ENCODE measurements at places on chromosomes 4 and X.
A peak's percentile ranks its signal among the peaks of the same experiment; 100 is the strongest.

DNA sequence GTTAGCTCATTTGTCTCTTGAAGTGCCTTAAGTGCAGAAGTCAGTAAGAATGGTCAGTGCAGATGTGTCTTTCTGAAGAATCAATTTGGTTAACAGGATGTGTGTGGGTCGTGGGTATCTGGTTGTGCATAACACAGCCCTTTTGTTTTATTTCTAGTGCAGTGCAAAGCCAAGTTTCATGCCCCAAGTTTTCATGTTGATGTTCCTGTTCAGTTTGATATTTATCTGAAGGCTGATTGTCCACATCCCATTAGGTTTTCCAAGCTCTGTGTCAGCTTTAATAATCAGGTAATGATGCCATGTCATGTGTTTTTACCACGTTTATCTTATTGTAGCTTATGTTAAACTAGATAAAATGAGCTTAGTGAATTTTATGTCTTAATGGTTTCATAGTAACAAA is 27.4 kb downstream of the TRAPPC11 start:
- no peak for DNase-seq

- DNase-seq = no peak
These were observed 89.5 kb upstream of the TRPC3 start for GRCh38 chr4:122041312-122041711.

DNA sequence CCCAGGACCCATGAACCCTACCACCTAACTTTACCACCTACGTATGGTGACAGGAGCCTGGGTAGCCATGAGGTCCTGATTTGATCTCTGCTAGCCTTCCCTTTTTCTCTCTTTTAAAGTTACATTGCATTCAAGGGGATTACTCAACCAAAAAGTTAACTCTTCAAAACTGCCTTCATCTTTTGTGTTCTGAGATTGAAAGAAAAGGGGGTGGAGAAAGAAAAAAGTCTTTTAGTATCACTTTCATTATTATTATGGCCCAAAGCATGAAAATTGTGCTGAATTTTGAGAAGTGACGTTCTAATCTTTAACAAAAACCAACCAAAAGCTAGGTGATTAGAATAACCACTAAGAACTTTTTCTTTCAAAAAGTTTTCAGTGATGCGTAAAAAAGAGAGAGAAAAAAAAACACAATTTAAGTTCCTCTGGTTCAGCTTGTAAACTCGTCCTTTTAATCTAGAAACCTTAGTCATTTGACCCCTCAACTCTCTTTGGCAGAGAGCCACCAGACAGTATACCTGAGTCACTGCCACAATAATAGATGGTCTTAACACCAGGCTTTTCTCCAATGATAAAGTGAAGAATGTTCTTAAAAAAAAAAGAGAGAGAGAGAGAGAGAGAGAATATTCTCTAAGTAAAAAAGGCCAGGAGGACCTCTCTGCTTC is 347.4 kb upstream of the FGF13 start:
- no peak for DNase-seq

GRCh38 chr4:86536151-86536550 is 58.0 kb upstream of the PTPN13 start:
- no peak for DNase-seq

DNA sequence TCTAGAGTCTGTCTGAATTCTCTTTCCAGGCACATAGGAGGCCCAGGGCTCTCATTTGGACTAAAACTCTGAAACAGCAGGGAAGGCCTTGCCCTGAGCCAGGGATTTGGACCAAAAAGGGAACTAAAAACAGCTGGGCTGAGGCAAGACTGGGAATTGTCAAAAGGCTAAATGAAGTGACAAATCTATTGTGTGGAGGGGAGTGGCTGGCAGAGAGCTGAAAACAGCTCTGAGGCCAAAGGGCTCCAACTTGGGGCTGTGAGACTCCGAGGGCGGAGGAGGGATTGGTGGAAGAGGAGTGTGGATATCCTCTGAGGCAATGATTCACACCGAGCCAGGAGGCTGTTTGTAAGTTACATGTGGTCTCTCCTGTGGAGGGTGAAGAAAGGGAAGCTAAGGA is 63.2 kb downstream of the PHEX start:
- no peak for DNase-seq

DNA sequence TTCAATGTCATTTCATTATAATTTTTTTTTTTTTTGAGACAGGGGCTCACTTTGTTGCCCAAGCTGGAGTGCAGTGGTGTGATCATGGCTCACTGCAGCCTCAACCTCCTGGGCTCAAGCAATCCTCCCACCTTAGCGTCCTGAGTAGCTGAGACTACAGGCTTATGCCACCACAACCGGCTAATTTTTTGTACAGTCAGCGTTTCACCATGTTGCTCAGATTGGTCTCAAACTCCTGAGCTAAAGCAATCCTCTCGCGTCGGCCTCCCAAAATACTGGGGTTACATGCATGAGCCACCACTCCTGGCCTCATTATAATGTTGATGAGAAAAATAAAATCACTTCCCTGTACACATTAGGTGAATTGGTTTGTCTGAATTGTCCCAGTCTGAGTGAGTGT is 16.9 kb downstream of the TAF7L start:
- DNase-seq = no peak

- no peak for DNase-seq
These were observed 76.0 kb downstream of the NR3C2 start for GRCh38 chr4:148366251-148366650.

- DNase-seq = no peak
These were observed 265.7 kb downstream of the IQCM start for GRCh38 chr4:149549911-149550310.

GRCh38 chr4:10639664-10640063 is 44.9 kb downstream of the CLNK start:
- no peak for DNase-seq

DNA sequence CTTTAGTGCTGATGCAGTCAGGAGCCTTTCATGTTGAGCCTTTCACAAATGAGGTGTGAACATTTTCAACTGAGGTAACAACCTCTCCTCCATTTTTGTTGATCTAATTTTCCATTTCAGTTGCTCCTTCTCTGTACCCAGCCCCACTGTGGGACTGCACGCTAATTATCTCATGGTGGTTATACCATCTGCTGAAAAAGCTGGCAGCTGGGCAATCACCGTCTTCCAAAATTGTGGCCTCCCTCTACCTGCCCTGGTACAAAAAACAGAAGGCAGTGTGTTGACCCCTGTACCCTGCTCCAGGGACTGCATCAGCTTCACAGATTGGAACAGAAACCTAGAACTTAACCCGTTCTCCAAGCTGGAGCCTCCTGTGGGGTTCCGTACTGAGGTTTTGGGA is 72.4 kb upstream of the LONRF3 start:
- DNase-seq = no peak

DNA sequence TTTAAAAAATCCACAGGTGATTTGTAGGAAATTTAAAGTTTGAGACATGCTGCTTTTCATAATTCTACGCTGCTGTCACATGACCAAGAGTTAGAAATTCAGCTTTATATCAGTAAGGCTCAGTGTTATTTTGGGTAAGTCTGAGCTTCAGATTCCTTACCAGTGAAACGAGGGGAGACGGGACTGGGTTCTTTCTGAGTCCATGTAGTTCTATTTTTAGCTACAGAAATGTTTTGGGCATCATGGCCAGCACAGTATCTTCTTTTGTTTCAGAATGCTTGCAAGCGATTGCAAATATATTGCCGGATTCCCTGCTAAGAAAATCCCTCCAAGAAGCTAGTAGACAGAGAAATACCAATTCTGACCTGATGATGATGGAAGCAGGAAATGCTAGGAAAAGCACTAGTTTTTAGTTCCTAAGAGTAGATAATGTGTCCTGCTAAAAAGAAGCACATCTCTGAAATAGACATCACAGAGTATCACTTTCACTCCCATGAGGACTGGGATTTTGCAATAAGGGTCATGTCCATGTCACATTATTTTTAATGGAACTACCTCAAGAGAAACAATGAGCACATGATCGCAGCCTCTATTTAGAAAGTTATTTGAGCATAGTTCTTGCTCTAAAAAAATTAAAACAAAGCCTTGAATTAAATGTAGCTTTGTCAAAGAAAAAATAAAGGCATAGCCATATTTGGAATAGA is 10.9 kb downstream of the ATP1B4 start:
- no peak for DNase-seq

DNA sequence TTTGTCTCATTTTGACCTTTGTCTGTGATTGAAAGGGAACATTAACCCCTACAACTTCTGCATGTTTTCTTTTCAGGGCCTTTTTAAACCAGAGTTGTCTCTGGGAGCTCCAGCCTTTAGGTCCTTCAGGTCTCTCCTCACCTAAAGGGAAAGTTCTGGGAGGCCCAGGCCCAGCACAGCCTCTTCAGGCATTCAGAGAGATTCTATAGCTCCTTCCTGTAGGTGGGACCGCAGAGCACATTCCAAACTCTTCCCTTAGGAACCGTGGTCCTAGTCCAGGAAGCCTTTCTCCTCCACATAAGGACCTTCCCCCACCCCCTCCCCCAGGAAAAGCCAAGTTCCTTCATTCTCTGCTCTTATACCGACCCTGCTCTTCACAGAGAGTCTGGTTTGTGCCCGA is 14.9 kb downstream of the NKX6-1 start:
- no peak for DNase-seq

- DNase-seq = no peak
These were observed 726.0 kb downstream of the C4orf33 start for GRCh38 chr4:129821963-129822362.

- no peak for DNase-seq
These were observed 26.7 kb upstream of the C1QTNF7 start for GRCh38 chr4:15400981-15401671.

DNA sequence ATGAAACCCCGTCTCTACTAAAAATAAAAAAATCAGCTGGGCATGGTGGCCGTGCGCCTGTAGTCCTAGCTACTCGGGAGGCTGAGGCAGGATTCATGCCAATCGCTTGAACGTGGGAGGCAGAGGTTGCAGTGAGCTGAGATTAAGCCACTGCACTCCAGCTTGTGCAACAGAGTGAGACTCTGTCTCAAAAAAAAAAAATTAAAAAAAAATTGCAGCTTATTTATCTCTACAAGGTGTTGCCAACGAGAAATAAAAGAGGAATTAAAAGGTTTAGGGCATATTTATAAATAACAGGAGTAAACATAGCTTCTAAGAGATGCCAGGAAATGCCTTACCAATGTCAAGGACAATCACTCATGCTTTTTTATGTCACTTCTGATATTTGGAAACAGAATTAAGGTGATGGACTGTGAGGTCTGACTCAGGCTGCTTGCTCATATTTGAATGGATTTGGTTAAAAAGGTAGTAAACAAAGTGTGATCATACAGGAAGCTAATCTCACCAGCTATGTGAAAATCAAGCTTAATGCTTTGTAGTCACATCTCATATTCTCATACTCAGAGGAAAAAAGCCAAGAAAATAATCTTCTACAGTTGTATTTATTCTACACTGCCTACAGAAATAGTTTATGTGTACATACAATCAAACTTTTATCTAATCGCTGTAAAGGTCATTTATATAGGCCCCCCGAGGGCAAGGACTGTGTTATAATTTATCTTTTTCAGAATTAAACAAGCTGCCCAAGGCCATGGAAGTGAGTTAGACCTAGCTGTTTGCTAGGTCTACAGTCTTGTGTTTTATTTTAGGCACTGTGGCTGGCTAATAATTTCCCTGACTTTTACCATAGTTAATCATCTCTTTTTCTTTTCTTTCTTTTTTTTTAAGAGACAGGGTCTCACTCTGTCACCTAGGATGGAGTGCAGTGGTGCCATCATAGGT is 61.1 kb upstream of the RBMX start:
- DNase-seq = no peak

DNA sequence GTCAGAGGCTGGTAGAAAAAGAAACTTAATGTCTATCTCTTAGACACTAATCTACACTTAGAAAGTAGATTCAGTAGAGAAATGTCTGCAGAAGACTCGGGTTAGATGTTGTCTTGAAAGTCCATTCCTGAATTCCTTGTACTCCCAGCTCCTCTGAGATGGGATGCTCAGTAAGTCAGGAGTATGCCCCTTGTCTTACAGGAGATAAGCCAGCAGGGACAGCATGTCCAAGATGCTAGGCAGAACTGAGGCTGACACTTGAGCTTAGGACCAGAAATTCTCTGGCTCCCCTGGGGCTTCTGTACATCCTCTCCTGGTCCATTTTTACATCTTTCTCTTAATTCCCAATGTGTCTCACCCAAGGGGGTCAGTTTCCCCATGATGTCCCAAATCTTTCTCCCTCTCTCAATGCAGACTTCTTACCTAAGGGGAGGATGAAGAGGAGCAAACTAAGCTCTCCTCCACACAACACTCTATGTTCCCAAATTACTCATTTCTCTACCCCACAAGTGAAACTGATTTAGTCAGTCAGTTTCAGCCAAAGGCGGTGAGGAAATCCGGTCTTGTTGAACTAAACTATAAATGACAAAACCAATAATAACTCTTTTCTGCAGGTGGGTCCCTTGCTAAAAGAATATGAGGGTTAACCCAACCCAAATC is 558.2 kb upstream of the DIPK2B start:
- DNase-seq = peak; percentile 69

DNA sequence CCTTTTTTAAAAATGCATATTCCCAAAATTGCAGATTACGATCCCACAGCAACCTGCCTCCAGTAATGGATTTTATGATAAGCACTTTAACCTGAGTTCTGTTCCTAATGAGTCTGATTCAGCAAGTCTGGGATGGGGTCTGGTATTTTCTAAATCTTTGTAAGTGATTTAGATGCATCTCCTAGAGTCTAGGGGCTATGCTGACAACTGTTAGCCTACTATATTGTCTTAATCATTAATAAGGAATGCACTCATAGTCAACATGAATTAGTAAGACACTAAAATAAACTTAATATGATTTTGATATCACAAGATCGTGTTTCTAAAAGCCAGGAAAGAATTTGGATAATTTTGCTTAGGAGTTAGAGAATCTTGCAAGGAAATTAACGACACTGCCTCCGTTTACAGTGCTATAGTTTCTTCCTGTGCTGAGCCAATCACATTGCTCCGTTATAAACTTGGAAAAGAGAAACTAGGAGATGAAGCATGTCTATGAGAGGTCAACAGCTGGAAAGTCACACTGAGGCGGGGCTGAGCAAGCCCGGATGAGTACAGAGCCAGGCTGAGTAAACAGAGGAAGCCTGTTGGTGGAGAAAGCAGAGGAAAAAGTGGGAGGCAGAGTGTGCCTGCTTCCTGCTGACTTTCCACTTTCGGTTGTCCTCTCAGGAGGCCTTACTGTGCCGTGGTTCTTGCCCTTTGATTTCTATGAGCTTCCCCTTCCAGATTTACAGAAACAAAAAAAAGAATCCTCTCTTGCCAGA is 5.4 kb downstream of the SCARB2 start:
- no peak for DNase-seq

- no peak for DNase-seq
These were observed 127.9 kb downstream of the KLHL8 start for GRCh38 chr4:87092389-87093141.

GRCh38 chr4:8891646-8892555 is 20.3 kb upstream of the HMX1 start:
- no peak for DNase-seq

DNA sequence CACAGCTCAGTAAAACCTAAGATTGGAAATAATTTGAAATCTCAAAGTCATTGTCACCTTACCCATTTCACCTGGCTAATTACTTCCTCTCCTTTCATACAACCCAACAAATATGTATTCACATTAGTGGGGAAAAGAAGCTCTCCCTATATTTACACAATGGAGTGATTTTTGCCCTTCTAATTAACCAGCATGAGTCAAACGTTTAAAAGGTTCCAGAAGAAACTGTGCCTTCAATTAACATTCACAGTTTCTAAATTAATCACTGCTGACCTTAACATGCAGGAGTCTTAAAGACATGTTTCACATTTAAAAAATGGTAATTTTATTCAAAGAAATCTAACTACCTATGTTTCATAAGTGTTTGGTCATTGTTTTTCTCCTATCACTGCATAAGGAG is 254.6 kb downstream of the CBLL2 start:
- DNase-seq = no peak

GRCh38 chr4:142036795-142037583 is 400.6 kb downstream of the IL15 start:
- DNase-seq = no peak

All from activated effector memory CD4-positive, alpha-beta T cell treated with anti-CD3 and anti-CD28 coated beads, Interleukin-2, amount 50 U/mL, for 16 hours (primary cell).